ENCODE measurements at places on chromosomes 1 and 21. TPM values are rescaled to one million over a fixed set of nuclear protein-coding genes. Genes with fewer than 3 reads are reported as not detected.

ASTN1 gene
- not detected for total RNA-seq

ZFP69 gene
- 2.1 TPM for total RNA-seq

FAM72C gene
- total RNA-seq: 1.7 TPM

FAM229A gene
- 2.0 TPM for total RNA-seq

RPE65 gene
- not detected for total RNA-seq

C1orf56 gene
- total RNA-seq: 1.1 TPM

TSPAN2 gene
- total RNA-seq: 1.3 TPM

SIM2 gene
- total RNA-seq: 0.05 TPM

ACTN2 gene
- total RNA-seq: 0.09 TPM

All from dermis blood vessel endothelial cell (primary cell).